ENCODE measurements at places on chromosomes 5 and 9. TPM values are rescaled to one million over a fixed set of nuclear protein-coding genes. Genes with fewer than 3 reads are reported as not detected.

PRR16 gene
- 0.42 TPM for total RNA-seq

BRD3 gene
- total RNA-seq, result 105 TPM

C5orf46 gene
- not detected for total RNA-seq

CACFD1 gene
- 22.5 TPM for total RNA-seq

POLR1E gene
- 38.8 TPM for total RNA-seq

FANCC gene
- total RNA-seq, result 14.3 TPM

ODF2 gene
- 29.9 TPM for total RNA-seq

PCDHB15 gene
- 8.7 TPM for total RNA-seq

EHMT1 gene
- 170 TPM for total RNA-seq

CERT1 gene
- 49.0 TPM for total RNA-seq

ACSL6 gene
- total RNA-seq, result 4.8 TPM

HSPB3 gene
- not detected for total RNA-seq

GAS1 gene
- total RNA-seq, result 5.0 TPM

MED22 gene
- total RNA-seq, result 51.2 TPM

OBP2B gene
- not detected for total RNA-seq

NUTM2F gene
- 0.55 TPM for total RNA-seq

LCNL1 gene
- 0.34 TPM for total RNA-seq

GRM6 gene
- 0.05 TPM for total RNA-seq

GADD45G gene
- 13.5 TPM for total RNA-seq

SLC45A2 gene
- not detected for total RNA-seq

PPIC gene
- 16.0 TPM for total RNA-seq

MSMP gene
- total RNA-seq, result 1.2 TPM

AIF1L gene
- total RNA-seq, result 106 TPM

ITGA1 gene
- 4.1 TPM for total RNA-seq

KIAA1958 gene
- total RNA-seq, result 41.0 TPM

PGM5 gene
- 0.16 TPM for total RNA-seq

RASEF gene
- total RNA-seq, result 6.5 TPM

SMIM32 gene
- total RNA-seq, result 0.18 TPM

ADAMTS16 gene
- total RNA-seq, result 30.1 TPM

ZNG1F gene
- 6.0 TPM for total RNA-seq

FOXD4L3 gene
- total RNA-seq, result not detected

GTF3C5 gene
- total RNA-seq, result 87.6 TPM

ALDH1A1 gene
- total RNA-seq, result 2.4 TPM

CD274 gene
- total RNA-seq, result 0.21 TPM

CFAP77 gene
- 1.2 TPM for total RNA-seq

PAPPA gene
- total RNA-seq, result 0.34 TPM

ELAVL2 gene
- 22.8 TPM for total RNA-seq

GRIN1 gene
- total RNA-seq, result 6.6 TPM

C9 gene
- total RNA-seq, result 0.21 TPM

DOCK2 gene
- total RNA-seq, result 4.6 TPM

OR1Q1 gene
- total RNA-seq, result not detected

ARHGEF28 gene
- 0.71 TPM for total RNA-seq

PTGS1 gene
- total RNA-seq, result 1.0 TPM

CTXN3 gene
- not detected for total RNA-seq

SURF6 gene
- total RNA-seq, result 67.2 TPM

WDR31 gene
- total RNA-seq, result 0.46 TPM

SLC34A1 gene
- not detected for total RNA-seq
